ENCODE measurements at places on chromosomes 4 and X.

DNA sequence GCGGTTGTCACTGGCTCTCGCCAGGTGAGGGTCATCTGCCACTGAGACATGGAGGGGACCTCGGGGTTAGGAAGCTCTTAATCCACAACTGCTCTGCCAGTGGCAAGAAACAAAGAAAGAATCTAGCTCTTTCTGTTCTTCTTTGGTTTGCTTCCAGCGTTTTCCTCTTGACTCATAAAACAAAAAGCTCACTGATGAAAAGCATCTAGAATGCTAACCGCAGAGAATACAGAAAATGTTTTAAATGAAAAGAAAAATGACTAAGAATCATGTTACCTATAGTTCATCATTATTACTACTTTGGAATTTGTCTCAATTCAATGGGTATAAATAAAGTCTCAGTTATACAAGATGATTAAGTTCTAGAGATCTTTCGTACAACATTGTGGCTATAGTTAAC lies 274.8 kb upstream of the TENM3 start:
- no peak for DNase-seq

GRCh38 chrX:154967603-154968002 lies 54.9 kb downstream of the F8 start:
- no peak for DNase-seq

DNA sequence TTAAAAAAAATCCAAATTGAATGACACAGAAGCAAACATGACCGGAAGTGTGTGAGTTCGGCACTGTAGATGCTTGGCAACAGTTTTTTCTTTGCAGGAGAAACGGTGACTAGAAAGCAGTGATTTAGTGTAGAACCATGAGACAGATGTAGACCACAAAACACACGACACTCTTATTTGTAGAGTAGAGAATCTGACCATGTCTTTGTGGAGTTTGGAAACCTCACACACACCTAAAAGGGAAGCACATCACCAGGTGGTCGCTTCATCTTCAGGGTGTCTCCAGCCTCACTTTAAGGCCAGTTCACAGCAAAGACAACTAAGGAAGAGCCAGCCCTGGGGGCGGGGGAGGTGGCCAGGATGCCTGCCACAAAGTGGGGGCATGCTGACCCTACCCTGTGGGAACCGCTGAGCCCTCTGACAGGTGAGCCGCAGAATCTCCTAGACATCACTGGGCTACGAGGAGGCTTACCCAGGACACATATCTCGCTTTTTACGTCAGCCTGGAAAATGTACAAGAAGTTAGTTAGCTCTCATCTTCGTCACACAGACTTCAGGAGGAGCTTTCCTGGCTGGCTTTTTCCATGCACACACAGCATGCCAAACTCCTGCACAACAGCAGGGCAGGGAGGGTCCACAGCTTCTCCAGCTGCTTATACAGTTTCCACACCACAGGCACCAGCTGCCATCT lies 64.4 kb upstream of the PDLIM3 start:
- no peak for DNase-seq

DNA sequence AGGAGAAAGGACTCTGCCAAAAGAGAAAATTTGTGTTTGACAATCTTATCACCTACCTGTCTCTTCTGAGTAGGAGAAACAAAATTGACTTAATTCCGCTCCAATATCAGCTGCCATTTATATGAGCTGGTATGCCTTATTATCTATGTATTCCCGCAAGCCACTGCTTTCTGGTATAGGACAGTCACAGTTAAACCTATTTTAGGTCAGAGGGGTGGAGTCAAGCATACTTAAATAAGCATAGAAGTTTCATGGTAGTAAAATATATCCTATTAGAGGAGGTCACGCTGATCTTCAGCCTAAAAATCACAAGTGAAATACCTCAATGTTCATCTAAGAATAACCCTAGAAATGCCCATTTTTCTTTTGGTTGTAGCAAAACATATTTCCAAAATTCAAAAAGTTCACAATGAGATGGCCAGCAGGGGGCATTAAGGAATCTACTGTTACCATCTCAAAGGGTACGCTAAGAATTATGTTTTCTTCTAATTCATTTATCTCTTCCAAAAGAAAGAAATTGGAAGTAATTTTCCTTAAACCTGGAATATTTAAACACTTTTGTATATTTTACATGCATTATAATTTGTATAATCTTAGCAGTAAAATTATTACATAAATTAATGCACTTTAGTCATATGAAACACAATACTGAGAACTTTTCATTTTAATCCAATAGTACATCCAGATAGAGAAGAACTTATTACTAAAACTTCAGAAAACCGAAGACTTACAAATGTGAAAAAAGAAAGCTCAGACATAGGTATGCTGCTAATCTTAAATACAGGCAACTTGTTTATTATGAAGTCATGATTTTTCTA lies 10.5 kb downstream of the PPAT start:
- peak; percentile 0 for DNase-seq

GRCh38 chrX:56987741-56988140 lies 7.6 kb downstream of the SPIN3 start:
- no peak for DNase-seq

DNA sequence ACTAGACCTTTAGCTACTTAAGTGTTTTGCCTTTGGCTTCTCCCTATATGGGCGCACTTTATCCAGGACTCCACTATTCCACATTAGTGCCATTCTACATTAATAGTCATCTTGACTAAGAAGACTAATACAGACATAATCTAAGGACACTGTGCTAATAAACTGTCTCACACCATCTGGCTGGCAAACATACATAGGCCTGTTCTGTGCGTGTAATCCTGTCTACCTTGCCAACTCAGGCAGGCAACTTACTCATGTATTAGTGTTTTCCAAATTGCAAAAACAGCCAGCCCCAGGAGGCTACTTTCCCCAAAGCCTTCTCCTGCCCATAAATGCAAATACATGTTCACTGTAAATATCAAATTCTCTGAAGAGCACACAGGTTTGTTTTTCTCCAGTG lies 587.3 kb downstream of the TMA16 start:
- peak; percentile 59 for DNase-seq

DNA sequence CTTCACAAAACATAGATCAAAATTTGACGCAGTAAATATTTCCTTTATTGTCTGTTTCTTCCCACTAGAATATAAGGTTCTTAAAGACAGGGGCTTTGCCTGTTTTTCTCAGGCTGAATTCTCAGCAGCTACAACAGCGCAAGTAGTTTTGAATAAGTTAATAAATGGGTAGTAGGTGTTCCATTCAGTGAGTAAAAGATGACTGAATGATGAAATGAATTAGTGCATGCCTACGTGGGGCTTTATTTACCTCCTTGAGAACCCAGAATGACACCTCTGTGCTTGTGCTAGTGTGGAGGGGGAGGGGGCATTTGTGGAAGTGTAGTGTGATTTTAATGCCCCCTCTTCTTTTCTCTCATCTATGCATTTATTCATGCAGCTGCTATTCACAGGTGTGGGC lies 278.9 kb downstream of the FBXW7 start:
- DNase-seq: no peak

All from DMS 273 treated with DMSO at 0.1 percent for 48 hours (cell line).